ENCODE measurements at places on chromosomes 6 and 20. TPM values are rescaled to one million over a fixed set of nuclear protein-coding genes. Genes with fewer than 3 reads are reported as not detected.
A peak's percentile ranks its signal among the peaks of the same experiment; 100 is the strongest.

Gene ZNF217
- total RNA-seq: 78.2 TPM

Gene UBE2J1
- 40.0 TPM for total RNA-seq

DNA sequence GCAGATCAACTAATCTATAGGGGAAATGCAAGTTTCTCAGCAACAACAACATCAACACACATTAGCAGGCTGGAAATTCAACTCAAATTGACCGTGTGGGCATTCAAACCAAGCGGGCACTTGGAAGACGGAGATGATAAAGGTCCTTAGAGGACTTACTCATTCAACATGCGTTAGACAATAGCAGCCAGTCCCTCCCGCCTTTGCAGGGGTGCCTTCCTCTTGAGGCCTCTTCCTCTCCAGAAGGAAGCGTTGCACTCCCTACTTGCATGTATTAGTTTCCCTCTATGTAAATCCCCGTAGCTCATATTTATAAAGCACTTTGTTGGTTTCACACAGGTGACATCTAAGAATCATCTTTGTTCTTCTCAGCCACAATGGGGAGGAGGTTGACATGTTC, 300.8 kb upstream of the STXBP5 start:
- DNase-seq: no peak

DNA sequence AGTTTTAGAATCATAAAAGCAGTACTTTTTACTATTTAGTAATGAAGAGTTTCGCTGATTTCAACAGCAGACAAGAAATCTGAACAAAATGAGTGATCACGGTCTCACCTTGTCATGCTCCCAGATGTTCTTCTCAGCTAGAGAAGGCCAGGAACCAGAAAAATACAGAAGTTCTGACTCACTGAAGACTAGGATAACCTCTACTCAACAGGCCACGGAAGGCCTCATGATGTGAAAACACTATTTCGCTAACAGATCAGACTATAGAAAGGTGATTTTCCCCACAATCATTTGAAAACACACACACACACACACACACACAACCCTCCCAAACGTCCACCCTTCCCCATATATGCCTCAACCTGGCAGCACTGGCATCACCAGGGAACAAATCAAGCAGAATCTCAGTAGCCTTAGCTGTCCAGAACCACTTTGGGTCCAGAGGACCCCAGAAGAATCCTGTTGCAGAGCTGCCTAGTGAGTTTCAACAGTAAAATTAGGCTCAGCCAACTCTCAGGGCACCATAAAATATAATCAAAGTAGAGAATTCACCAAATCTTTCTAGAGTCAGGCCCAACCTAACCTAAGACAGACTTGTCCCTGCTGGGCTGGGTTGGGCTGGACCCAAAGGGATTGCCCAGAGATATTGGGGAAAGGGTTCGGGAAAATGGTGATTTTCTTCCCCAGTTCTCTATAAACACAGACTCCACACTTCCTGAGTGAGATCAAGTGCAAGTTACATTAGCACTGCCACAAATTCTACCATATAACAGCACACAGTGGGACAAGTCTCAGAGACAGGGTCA, 7.9 kb downstream of the EXOC2 start:
- DNase-seq: no peak

DNA sequence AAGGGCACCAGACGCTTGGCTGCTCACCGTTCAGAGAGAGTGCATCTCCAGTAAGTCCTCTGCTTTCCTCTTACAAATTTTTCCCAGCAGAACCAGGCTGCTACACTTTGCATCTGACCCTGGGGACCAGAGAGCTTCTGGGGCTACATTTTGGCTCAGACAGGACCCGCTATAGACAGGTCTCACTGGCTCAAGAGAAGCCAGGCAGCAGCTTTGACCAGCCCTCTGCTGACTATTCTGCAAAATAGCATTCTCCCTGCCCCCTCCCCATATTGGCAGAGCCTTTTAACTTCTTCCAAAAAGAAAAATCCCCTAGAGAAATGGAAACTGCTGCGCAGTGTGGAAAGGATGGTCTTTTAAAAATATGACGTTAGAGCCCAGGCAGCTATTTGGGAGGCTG, 37.2 kb downstream of the CPXM1 start:
- no peak for DNase-seq

- DNase-seq: no peak
Measured at GRCh38 chr6:159915397-159915796, 24.6 kb downstream of the MAS1 start.

DNA sequence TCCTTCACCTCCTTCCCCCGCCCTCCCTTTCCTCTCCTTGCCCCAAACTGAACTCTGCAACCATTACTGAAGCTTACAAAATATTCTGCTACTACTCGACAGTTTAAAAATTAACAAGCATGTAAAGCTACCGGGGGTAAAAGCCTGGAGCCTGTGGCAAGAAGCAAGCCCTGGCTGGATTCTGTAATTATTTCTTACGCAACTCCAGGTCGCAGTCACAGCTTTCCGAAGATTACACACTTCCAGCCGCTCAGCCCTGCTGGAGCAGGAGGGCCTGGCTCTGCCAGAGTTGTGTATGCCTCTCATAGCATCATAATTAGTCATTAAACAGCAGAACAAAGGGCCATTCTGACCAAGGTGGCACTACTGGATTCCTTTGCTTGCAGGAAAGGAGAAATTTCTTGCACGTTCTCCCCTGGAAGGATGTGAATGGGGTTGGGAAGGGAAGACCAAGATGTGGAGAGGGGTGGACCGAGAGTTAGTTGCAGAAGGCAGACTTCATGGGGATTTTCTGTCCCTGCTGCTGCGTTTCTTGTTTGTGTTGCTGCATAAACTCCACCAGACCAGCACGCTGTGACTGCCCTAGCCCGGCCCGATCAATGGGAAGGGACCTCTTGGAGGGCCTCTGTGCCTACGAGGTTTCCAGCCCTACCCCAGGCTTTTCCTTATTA, 23.6 kb downstream of the FOXQ1 start:
- DNase-seq: no peak

- no peak for DNase-seq
Measured at GRCh38 chr20:8433291-8433690, 301.2 kb downstream of the PLCB1 start.

GRCh38 chr20:20699144-20699543, 13.3 kb downstream of the RALGAPA2 start:
- no peak for DNase-seq

DNA sequence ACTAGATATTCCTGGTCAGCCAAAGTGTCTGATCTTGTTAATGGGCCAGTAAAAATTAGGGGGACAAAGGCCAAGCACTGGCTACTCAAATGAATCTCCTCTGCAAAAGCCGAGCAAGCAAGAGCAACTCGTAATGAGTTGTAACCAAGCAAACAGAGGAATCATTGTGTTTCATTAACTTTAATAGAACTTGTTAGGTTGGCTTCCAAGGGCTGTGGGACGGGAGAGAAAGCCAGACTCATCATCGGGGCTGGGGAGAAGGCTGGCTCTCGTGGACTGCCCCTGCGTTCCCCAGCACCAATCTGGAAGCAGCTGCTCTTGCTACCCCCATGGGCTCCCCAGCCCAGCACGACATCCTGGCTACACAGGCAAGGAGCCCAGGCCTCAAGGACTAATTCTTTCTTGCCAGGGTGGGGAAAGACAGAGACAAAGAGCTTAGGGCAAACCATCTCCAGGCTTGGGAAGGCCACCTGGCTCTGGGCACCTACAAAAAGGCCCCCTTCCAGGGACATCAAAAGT, 10.5 kb upstream of the SCUBE3 start:
- DNase-seq: no peak

DNA sequence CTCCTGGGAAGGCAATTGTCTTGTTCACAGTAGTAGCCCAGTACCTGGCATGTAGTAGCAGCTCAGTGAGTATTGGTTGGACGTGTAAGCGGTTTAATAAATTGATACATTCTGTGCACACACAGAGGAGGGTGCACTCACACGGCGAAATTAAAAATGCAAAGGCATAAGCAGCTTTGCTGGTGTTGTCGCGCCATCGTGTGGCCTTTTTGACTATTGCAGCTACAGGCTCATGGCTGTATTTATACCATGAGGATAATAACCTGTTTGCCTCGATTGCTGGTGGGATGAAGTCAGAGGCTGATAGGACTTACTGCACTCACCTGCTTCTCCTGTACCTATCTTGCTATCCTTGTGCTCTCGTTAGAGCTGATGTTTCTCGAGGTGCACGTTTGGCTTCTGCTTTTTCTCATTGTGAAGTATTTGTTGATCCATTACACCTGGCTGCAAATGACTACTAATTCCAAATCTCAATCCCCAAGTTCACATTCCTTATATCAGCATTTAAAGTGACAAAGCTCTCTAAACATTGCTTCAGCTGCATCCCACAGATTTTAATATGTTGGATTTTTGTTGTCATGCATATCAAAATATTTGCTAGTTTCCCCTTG, 61.5 kb downstream of the TBXT start:
- no peak for DNase-seq

DNA sequence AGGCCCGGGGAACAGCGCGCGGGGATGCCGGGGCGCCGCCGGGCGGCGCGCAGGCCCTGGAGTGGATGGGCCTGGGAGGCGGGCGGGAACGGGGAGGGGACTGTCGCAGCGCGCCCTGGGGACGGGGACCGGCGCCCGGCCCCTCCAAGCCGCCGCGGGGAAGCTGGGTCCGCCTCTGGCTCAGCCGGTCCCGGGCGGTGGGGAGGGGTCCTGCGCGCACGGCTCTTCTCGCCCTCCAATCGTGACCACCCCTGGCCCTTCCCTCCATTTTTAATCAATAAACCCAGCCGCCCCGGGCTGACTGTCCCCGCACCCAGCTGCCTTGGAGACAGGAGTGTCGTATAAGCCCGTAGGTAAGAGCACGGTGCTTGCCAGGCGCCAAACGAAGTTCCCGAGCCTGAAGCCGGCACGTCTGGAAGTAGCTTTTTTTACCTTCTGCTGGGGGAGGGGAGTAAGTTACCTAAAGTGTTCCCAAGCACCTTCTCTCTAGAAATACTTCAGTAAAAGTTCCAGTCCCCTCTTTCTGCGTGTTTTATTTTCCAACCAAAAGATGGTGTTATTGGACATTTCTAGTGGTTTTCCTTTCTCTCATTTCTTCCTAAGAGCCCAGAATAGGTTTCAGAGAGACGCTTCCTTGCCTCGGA, 780 bp upstream of the TAF4 start:
- peak; percentile 73 for DNase-seq

GRCh38 chr6:166005944-166006899, 161.4 kb downstream of the TBXT start:
- peak; percentile 38 for DNase-seq

DNA sequence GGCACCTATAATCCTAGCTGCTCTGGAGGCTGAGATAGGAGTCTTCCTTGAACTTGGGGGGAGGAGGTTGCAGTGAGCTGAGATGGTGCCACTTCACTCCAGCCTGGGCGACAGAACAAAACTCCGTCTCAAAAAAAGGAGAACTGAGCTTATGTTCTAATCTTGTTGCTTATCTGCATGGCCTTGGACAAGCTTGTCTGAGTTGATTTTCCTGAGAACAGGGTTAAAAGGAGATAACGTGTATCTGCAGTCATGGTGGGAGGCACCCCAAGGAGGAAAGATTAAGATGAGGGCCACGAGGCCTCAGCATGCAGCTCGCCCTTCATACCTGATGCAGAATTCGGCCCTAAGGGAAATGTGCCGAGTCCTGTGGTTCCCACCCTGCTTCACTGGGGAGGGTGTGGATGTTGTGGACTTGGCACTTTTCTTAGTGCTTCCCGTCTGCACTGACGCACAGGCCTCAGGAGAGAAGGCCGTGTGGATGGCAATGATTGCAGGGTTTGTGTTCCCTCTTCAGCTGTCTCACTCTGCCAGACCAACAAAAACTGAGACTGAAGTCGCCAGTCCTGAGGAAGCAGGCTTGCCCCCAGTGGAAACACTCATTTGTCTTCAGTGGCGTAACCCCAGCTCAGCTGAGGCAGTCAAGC, 56.3 kb downstream of the EZR start:
- DNase-seq: no peak

DNA sequence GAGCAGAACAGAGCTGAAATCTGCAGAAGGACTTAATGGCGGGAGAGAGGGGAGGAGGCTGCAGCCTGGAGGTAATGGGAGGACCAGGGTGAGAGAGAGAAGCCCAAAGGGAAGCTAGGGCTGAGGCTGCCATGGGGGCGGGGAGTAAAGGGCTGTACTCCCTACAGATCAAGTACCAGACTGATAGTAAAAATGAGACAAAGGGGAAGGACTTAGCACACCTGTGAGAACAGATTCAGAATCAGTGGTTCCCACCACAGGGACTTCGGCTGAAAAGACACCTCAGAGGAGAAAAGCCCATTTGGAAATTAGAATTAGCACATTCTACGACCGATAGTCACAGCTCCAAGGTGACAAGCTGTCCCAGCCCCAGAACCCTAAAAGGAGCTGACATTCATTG, 6.4 kb upstream of the TBXT start:
- DNase-seq: no peak

DNA sequence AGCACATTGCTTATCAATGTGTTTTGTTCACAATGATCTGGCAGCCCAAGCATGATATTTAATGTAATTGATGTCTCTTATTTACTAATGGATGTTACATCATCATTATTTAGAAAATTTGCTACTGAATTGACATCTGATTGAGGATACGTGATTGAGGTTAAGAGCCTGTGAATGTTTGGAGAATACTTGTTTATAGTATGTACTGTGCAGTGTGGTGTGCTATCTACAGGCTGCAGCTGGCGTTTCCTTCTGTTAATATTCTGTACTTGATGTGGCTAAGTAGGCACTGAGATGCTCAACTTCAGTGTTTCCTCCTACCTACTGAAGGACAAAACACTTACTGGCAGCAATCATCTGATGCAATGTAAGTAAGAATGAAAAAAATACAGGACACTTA, 709.6 kb upstream of the FLRT3 start:
- no peak for DNase-seq

DNA sequence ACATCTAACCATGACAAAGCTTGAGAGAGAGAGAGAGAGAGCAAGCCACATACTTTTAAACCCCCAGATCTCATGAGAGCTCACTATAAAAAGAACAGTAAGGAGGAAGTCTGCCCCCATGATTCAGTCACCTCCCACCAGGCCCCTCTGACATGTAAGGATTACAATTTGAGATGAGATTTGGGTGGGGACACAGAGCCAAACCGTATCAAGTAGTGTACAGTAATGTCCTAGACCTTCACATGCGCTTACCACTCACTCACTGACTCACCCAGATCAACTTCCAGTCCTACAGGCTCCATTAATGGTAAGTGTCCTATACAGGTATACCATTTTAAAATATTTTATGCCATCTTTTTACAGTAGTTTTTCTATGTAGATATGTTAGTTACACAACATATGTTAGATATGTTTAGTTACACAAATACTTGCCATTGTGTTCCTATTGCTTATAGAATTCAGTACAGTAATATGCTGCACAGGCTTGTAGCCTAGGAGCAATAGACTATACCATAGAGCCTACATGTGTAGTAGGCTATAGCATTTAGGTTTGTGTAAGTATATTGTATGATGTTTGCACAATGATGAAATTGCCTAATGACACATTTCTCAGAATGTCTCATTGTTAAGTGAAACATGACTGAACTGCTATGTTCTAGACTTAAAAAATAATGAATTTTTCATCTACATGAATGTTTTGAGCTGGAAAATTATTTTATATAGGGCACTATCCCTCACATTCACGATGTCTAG, 11.7 kb downstream of the TSPYL1 start:
- DNase-seq: no peak

GRCh38 chr20:21681922-21682318, 23.5 kb upstream of the PAX1 start:
- no peak for DNase-seq

- DNase-seq: no peak
Measured at GRCh38 chr20:33808388-33808787, 2.8 kb upstream of the CHMP4B start.

GRCh38 chr6:134510920-134511319, 193.0 kb upstream of the SGK1 start:
- DNase-seq: no peak

GRCh38 chr6:99821164-99821563, 172.9 kb downstream of the MCHR2 start:
- no peak for DNase-seq

GRCh38 chr6:45625191-45625664, 247.5 kb upstream of the SUPT3H start:
- DNase-seq: no peak
